Smooth muscle cell of trachea (primary cell): ENCODE measurements at places on chromosomes 1 and 21. TPM values are rescaled to one million over a fixed set of nuclear protein-coding genes. Genes with fewer than 3 reads are reported as not detected.

The ANKRD65 gene
- 2.8 and 4.2 TPM in 2 replicates for total RNA-seq

The RGS7 gene
- 1.9 and 2.5 TPM in 2 replicates for total RNA-seq

The CCNL2 gene
- 140 and 163 TPM in 2 replicates for total RNA-seq

The RUNX3 gene
- total RNA-seq = 0.17 TPM in 1 of 2 replicates, not detected in the other

The PCAT6 gene
- total RNA-seq = 1.3 TPM in 1 of 2 replicates, not detected in the other

The RRP1B gene
- 19.3 and 22.2 TPM in 2 replicates for total RNA-seq
